ENCODE measurements at places on chromosomes 5 and 9.

DNA sequence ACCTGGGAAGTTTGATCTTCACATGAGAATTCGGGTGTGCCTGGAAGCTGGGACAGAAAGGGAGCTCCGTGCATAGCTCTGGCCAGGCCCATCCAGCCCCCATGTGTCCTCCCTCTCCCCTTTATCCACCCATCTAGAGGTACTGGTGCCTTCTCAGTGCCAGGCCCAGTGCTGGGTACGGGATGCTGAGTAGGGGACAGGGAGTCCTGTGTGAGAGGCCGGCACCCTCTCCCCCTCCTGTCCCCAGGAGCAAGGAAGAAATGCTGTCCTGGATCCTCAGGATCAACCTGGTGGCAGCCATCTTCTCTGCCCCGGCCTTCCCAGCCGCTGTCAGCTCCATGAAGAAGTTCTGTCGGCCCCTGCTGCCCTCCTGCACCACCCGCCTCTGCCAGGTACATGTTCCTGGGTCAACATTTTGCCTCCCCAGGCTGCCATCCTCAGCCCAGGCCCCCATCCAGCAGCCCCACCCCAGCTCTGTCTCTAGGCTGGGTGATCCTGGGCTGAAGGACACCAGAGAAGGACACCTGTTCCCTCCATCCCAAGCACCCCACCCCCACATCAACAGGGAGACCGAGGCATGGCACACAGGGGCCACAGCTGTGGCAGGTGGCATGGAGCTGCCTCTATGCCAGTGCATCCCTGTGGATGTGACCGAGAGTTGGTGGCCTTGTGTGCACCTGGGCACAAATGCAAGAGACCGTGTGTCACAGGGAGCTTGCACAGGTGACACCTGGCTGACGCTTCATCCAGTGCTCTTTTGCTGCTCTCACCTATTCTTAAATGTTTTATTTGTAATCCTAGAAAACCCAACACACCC, 43.0 kb downstream of the PSD2 start:
- DNase-seq = no peak

GRCh38 chr5:121144764-121145163, 680.7 kb downstream of the PRR16 start:
- DNase-seq = no peak

DNA sequence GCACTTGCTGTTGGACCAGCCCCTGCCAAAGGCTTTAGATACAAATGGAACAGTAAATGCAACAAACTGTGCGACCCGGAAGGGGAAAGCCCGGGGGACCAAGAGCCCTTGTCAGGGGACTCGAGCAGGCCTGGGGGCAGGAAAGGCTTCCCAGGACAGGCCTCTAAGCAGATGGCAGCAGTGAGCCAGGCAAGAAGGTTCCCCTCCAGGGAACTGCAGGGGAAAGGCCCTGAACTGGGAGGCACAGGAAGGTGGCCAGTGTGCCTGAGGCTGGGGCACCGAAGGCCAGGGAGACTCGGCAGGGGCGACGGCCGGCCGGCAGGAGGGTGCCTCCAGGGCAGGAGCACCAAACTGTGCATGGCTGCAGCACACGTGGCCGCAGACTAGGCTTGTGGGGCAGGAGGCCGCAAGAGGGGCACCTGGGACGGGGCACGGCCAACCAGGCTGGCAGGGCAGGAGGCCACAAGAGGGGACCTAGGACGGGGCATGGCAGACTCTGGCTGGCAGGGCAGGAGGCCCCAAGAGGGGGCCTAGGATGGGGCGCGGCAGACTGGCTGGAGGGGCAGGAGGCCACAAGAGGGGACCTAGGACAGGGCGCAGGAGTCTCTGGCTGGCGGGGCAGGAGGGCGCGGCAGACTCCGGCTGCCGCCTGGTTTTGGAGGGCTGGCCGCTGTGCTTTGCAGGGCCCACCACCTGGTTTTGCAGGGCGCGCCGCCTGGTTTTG, 10.0 kb downstream of the VAV2 start:
- no peak for DNase-seq

GRCh38 chr5:107799306-107799705, 128.6 kb upstream of the EFNA5 start:
- DNase-seq = no peak

DNA sequence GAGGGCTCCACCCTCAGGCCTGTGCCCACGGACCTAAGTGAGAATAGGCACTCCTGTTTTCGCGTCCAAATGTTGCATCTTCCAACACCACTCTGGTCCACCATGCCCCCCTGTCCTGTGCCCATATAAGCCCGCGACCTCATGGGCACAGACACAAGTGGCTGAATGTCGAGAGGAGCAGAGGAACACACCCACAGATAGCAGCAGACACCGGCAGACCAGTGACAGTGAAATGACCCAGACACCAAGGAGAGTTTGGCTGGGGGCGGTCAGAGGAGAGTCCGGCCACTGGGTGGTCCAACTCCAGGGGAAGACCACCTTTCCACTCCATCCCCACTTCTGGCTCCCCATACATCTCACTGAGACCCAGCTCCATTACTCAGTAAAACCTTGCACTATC, 161.4 kb upstream of the DAB2 start:
- DNase-seq = no peak

GRCh38 chr9:133075925-133076630, 14.3 kb downstream of the CEL start:
- no peak for DNase-seq

DNA sequence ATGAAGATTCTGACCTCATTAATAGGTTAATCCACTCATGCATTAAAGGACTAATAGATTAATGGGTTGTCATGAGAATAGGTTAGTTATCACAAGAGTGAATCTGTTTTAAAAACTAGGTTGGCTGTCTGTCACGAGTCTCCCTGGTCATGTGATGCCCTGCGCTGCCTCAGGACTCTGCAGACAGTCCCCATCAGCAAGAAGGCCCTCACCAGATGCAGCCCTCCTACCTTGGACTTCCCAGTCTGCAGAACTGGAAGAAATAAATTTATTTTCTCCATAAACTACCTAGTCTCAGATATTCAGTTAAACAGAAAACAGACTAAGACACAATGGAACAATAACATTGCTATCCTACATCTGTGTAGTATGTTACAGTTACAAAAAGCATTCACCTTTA, 227.4 kb downstream of the ASTN2 start:
- DNase-seq = no peak

- DNase-seq = no peak
Observed at GRCh38 chr5:176527246-176528222, 9.7 kb downstream of the RNF44 start.

DNA sequence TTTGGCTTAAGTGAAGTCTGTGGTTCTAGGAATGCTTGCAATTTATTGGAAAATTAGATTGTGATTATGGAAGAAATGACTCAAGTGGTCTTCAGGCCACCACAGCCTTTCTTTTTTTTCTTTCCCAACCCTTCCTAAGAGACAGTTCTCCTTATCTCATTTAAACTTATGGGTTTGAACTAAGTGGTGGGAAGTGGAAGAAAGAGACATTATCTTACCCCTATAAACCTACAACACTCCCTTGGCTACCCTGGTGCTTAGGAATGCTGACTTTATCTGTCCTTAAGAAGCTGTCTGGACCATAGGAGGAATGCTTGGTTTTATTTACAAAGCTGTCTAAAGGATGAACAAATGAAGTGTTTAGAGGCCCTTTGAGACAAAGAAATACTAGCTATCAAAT, 5.1 kb upstream of the ERAP1 start:
- DNase-seq = no peak

DNA sequence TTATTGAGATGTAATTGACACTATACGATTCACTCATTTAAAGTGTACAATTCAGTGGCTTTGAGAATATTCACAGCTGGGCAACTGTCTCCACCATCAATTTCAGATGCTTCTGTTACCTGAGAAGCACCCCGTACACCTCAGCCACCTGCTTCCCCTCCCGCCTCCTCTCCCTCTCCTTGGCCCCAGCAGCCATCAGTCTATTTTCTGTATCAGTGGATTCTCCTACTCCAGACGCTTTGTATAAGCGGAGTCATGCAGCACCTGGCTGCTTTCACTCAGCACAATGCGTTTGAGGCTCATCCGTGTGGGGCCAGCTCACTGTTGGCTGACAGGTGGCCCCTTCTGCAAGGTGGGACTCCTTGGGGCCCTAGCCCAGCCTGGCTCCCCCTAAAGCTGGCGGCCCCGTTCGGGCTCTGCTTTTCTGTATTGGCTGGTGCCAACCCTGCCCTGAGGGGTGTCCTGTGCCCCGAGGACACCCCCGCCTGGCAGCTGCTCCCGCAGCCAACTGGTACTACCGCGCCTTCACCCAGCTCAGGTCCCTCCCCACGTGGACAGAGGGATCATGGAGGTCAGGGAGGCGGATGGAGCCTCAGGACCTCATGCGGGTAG, 124.4 kb upstream of the COL5A1 start:
- DNase-seq = no peak

- no peak for DNase-seq
Observed at GRCh38 chr9:105054491-105054890, 126.5 kb upstream of the ABCA1 start.

GRCh38 chr5:79173626-79174025, 62.0 kb downstream of the BHMT start:
- DNase-seq = no peak
